NCI-H1092 (cell line): ENCODE measurements at places on chromosomes 4 and X.

DNA sequence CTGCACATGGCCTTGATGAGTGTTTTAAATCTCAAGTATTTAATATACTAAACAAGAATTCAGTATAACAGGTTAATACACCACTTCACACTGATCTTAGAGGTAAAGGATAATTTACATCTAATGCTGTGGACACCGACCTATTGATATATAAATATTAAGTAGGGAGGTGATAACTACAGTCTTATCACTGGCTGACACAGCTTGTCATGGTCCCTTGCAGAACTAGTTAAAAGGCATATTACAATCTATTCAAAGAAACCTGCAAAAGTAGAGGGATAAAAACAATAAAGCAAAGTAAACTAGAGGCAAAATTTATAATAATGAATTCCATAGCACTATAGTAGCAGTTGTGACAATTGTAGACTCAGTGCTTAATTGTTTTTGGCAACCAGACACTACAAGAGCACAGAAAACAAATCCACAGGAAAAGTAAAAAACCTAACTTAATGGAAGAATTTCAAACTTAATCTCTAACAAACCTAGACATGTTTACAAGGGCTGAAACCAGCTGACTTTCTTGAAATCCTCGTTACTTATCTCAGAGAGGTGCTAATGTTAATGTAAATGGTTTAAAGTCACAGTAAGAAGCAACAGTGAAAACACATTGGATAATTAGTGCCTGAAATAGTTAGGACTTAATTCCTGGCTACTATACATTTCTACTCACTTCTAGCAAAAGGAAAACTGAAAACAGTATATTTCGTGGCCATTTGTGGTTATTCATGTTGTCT lies 25.0 kb downstream of the MFAP3L start:
- DNase-seq = no peak

DNA sequence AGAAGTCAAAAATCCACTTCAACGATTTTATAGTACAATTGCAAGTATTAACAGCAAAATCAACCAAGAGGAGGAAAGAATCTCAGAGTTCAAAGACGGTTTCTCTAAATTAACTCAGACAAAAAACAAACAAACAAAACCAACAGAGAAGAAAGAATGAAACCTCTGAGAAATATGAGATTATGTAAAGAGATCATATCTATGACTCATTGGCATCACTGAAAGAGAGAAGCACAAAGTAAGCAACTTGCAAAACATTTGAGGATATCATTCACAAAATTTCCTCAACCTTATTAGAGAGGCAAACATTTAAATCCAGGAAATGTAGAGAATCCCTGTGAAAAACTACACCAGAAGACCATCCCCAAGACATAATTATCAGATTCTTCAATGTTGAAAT lies 370.4 kb downstream of the INPP4B start:
- DNase-seq = no peak

- no peak for DNase-seq
Observed at GRCh38 chr4:52977252-52977651, 115.1 kb downstream of the RASL11B start.

- DNase-seq = no peak
Observed at GRCh38 chr4:181517491-181517890, 725.7 kb upstream of the TENM3 start.

GRCh38 chr4:184280591-184281071 lies 63.0 kb upstream of the ENPP6 start:
- no peak for DNase-seq
